ENCODE measurements at places on chromosomes 12 and 14. TPM values are rescaled to one million over a fixed set of nuclear protein-coding genes. Genes with fewer than 3 reads are reported as not detected.
A peak's percentile ranks its signal among the peaks of the same experiment; 100 is the strongest.

DNA sequence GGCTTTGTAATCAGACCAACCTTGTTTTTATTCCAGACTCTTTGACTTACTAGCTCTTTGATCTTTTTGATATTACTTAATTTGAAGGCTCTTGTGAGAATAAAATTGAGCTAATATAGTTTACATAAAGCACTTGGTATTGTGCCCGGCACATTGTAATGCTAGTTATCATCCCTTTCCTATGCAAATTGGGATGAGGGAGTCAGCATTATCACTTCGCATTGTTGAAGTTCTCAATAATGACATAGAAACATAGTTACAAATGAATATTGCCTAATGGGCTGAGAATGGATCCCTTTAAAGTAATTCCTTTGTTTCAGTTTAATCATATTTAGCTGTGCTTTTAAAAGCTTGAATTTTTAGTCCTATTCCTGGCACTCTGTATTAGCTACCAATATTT, 36.6 kb downstream of the SUPT16H start:
- H3K4me3 ChIP-seq = peak overlapping the region; percentile 12
- no peak overlapping the region for H3K27ac ChIP-seq
- peaks cover 17% of the 10 kb centered on the region for H3K4me1 ChIP-seq
- peaks cover 10% of the 10 kb centered on the region for H3K36me3 ChIP-seq

GRCh38 chr14:58947814-58948445, 240.5 kb upstream of the DAAM1 start:
- peaks cover 7% of the 10 kb centered on the region for H3K36me3 ChIP-seq
- H3K4me1 ChIP-seq = no peaks in the 10 kb centered on the region
- no peak for DNase-seq
- no peak overlapping the region for H3K4me3 ChIP-seq

DNA sequence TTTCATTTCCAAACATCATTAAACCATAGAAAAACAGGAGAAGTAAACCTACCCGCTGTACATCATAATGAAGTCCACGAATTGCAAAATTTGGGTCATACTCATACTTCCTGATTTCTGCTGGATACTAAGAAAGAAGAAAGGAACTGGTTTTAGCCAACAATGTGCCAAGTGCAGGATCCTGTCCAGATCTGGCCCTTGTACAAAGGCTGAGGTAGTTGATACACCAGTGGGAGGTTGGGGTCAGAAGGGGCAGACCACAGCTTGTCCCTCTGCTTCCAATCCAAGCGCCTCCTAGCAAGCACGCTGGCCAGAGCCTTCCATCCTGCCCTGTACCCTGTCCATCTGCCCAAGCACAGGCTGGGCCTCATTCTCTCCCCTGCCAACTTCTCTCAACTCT, 34.2 kb downstream of the NT5DC3 start:
- H3K27ac ChIP-seq = peak overlapping the region; percentile 93
- DNase-seq = no peak
- no peak overlapping the region for H3K4me3 ChIP-seq
- peaks cover 46% of the 10 kb centered on the region for H3K36me3 ChIP-seq
- H3K27me3 ChIP-seq = no peaks in the 10 kb centered on the region
- H3K4me1 ChIP-seq = peaks cover 65% of the 10 kb centered on the region

DNA sequence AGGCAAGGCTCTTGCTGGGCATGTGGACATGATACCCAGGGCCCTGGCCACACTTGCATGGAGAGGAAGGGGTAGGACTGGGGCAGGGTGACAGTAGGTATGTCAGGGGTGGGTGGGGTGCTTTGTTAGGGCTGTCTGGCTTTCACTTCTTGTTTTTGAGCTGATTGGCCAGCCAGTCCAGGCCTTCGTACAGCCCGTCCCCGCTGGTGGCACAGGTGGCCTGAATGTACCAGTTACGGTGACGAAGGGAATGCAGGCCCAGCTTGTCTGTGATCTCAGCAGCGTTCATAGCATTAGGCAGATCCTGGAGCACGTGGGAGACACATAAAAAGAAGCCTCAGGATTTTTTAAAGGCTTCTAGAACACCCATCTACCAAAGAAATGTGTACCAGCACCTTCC, 13.5 kb upstream of the FKBP11 start:
- peaks cover 1% of the 10 kb centered on the region for H3K27me3 ChIP-seq
- H3K27ac ChIP-seq = no peak overlapping the region
- DNase-seq = no peak
- H3K4me1 ChIP-seq = peaks cover 34% of the 10 kb centered on the region

DNA sequence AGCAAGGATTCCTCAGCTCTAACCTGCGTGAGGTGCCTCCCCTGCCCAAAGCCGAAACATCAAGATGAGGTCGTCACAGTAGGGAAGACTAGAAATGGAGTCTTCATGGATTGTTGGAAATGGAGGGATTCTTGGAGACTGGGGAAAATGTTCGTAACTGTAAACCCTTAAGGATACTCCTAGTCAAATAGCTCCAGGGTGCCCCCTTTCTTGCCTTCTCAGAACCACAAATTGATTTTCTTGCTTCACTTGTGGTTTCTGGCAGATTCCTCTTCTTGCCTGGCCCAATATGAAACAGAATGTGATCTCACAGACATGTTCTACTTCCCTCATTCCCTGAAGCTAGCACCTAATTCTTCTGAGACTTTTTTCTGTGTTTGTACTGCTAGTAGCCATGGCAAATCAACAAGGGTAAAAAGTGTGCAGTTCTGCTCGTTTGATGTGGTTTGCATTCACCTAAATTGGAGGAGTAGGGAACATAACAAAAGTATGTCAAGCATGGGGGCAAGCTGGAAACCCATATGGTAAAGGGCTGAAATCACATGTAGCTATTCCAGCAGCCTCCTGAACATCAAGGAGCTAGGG, 332.0 kb downstream of the PAWR start:
- no peaks in the 10 kb centered on the region for H3K27me3 ChIP-seq
- no peaks in the 10 kb centered on the region for H3K36me3 ChIP-seq
- no peaks in the 10 kb centered on the region for H3K4me1 ChIP-seq
- H3K4me3 ChIP-seq = no peak overlapping the region

DNA sequence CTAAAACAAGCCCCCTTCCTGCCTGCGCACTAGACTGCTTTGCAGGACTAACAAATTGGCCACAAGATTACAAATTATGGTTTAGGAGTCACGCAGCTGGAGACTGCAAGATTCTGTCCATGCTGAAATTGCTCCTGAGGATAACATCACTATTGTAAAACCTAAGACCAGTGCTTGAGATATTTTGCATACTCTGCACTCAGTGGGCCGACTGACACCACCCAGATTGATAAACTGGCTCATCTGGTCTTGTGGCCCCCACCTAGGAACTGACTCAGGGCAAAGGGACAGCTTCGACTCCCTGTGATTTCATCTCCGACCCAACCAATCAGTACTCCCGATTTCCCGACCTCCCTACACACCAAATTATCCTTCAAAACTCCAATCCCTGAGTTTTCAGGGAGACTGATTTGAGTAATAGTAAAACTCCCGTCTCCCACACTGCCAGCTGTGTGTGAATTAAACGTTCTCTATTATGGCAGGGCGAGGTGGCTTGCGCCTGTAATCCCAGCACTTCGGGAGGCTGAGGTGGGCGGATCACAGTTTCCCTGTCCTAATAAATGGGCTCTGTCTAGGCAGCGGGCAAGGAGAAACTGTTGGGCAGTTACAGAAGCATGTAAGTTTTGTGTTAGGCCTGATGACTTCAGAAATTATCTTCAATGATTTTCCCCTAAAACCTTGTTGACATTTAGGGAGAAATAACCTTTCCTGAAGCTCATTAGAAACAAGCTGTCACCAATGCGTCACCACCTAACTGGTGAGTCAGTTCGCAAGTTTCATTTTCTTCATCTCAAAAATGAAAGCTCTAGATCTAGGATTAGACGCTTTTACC, 5.3 kb upstream of the UBC start:
- peak overlapping the region; percentile 26 for H3K4me3 ChIP-seq
- H3K27me3 ChIP-seq = peaks cover 9% of the 10 kb centered on the region
- peak overlapping the region; percentile 70 for H3K27ac ChIP-seq
- H3K36me3 ChIP-seq = no peaks in the 10 kb centered on the region

- no peaks in the 10 kb centered on the region for H3K36me3 ChIP-seq
- peak overlapping the region; percentile 67 for H3K27ac ChIP-seq
- peaks cover 83% of the 10 kb centered on the region for H3K4me1 ChIP-seq
- no peaks in the 10 kb centered on the region for H3K27me3 ChIP-seq
Measured at GRCh38 chr14:75865531-75865930, 116.3 kb downstream of the TGFB3 start.

DNA sequence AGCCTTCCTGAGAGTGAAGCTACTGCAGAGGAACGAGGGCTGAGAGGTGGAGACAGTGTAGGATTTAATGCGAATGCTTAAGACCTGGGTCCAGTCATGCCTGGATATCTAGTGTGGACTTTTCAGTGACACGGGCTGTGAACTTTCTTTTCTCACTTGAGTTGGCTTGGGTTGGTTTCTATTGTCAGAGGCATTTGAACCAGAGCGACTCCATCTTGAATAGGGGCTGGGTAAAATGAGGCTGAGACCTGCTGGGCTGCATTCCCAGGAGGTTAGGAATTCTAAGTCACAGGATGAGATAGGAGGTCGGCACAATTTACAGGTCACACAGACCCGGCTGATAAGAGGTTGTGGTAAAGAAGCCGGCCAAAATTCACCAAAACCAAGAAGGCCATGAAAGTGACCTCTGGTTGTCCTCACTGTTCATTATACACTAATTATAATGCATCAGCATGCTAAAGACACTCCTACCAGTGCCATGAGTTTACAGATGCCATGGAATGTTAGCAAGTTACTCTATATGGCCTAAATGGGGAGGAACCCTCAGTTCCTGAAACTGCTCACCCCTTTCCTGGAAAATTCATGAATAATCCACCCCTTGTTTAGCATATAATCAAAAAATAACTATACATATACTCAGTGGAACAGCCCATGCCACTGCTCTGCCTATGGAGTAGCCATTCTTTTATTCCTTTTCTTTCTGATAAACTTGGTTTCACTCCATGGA, 34.2 kb upstream of the TMCC3 start:
- DNase-seq = no peak
- peaks cover 14% of the 10 kb centered on the region for H3K27me3 ChIP-seq
- H3K27ac ChIP-seq = no peak overlapping the region
- H3K36me3 ChIP-seq = no peaks in the 10 kb centered on the region

GRCh38 chr12:111242184-111242583, 126.7 kb downstream of the PHETA1 start:
- H3K27ac ChIP-seq = no peak overlapping the region
- H3K4me3 ChIP-seq = no peak overlapping the region
- no peaks in the 10 kb centered on the region for H3K36me3 ChIP-seq
- no peak for DNase-seq

GRCh38 chr12:49059299-49060171, 1.1 kb downstream of the KMT2D start:
- no peaks in the 10 kb centered on the region for H3K27me3 ChIP-seq
- H3K4me3 ChIP-seq = peak overlapping the region; percentile 97
- peaks cover 61% of the 10 kb centered on the region for H3K4me1 ChIP-seq
- H3K27ac ChIP-seq = peak overlapping the region; percentile 93
- peaks cover 22% of the 10 kb centered on the region for H3K36me3 ChIP-seq
- no peak for DNase-seq

- no peaks in the 10 kb centered on the region for H3K36me3 ChIP-seq
- DNase-seq = no peak
- no peak overlapping the region for H3K27ac ChIP-seq
- peaks cover 15% of the 10 kb centered on the region for H3K4me1 ChIP-seq
- H3K4me3 ChIP-seq = no peak overlapping the region
Measured at GRCh38 chr14:56358275-56358674, 221.3 kb upstream of the TMEM260 start.

DNA sequence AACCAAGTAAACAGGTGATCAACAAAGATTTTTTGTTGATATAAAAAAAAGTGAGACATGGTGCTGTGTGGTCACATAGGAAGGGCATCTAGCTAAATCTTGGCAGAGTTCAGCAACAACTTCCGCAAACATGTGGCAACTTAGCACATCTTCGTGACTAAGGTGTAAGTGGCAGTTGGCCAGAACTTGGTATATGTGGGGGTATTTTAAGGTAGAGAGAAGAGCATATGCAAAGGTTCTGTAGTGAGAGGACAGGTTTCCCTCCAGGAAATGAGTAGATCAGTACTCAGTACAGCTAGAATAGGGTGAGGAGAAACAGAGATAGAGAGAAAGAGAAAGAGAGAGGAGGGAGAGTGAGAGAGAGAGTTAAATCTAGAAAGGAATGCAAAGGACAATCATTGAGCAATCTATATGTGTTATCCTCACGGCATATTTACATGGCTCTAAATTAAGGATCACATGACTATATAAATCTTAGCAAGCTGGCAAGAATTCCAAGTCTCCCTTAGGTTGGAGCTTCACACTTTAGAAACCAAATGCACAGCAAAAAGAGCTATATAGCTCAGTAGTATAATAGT, 227.7 kb upstream of the HMGA2 start:
- DNase-seq = no peak
- peak overlapping the region; percentile 63 for H3K27ac ChIP-seq
- no peaks in the 10 kb centered on the region for H3K27me3 ChIP-seq
- H3K4me3 ChIP-seq = no peak overlapping the region
- H3K4me1 ChIP-seq = peaks cover 80% of the 10 kb centered on the region

DNA sequence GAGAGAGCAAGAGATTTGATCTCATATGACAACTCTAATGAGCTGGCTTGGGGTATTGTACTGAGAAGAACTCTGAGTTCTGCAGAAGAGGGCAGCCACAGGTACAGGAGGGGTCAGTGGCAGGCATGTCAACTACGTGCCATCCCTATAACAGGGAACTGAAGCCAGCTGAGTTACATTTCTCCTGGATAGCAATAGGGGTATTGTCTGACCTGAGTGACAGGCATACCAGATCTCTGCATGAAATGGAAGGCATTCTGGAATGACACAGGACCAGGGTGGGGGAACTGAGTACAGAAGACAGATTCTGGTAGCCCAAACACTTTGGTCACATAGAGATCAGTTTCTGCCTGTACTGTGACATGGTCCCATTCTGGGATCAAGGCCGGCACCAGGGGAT, 35.8 kb downstream of the EFCAB11 start:
- H3K27ac ChIP-seq = peak overlapping the region; percentile 2
- no peak overlapping the region for H3K4me3 ChIP-seq
- DNase-seq = no peak
- no peaks in the 10 kb centered on the region for H3K36me3 ChIP-seq
- H3K27me3 ChIP-seq = peaks cover 2% of the 10 kb centered on the region

GRCh38 chr12:25775968-25776367, 182.5 kb upstream of the RASSF8 start:
- no peaks in the 10 kb centered on the region for H3K27me3 ChIP-seq
- H3K36me3 ChIP-seq = no peaks in the 10 kb centered on the region
- H3K27ac ChIP-seq = peak overlapping the region; percentile 72
- peak; percentile 87 for DNase-seq

Gene RNASE7
- not detected for total RNA-seq

Gene HOXC10
- total RNA-seq = not detected

Gene EIF4B
- total RNA-seq = 401 TPM

Gene PAPOLA
- total RNA-seq = 115 TPM

Gene MCRS1
- total RNA-seq = 49.2 TPM

Gene BAZ2A
- total RNA-seq = 48.8 TPM

All from HFFc6 (cell line).